ENCODE measurements at places on chromosomes 12 and 14. TPM values are rescaled to one million over a fixed set of nuclear protein-coding genes. Genes with fewer than 3 reads are reported as not detected.

The AGAP2 gene
- 0.14 TPM for total RNA-seq

The FOXN4 gene
- total RNA-seq = 0.08 TPM

The FIGNL2 gene
- 0.21 TPM for total RNA-seq

The IFNG-AS1 gene
- total RNA-seq = not detected

The KLRK1 gene
- total RNA-seq = not detected

The ADAMTS20 gene
- total RNA-seq = not detected

The RIMBP2 gene
- 0.06 TPM for total RNA-seq

The SYCP3 gene
- total RNA-seq = 0.08 TPM

The LRTM2 gene
- total RNA-seq = 0.05 TPM

Data from A549 treated with dexamethasone at 1 μM for 4 hours (cell line).